ENCODE measurements at places on chromosomes 5 and 9.

DNA sequence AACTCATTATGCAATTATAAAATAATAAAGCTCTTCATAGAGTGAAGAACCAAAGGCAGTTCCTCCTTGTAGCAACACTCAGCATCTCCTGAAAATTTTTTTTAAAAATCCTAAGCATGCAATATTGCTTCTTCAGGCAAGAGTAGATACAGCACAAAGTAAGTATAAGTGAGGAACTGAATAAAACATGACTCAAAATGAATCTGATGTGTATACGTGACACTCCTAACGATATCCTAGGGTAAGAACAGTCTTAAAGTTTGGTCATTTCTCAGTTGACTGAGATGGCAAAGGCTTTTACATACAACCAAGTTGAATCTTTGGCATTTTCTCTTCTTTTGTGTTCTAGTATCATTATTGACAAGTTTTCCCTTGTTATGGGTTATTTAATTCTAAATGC, 41.1 kb upstream of the AOPEP start:
- no peak for DNase-seq

GRCh38 chr9:11045589-11045988, 432.8 kb upstream of the PTPRD start:
- no peak for DNase-seq

GRCh38 chr5:91127456-91128081, 255.5 kb downstream of the ARRDC3 start:
- no peak for DNase-seq

DNA sequence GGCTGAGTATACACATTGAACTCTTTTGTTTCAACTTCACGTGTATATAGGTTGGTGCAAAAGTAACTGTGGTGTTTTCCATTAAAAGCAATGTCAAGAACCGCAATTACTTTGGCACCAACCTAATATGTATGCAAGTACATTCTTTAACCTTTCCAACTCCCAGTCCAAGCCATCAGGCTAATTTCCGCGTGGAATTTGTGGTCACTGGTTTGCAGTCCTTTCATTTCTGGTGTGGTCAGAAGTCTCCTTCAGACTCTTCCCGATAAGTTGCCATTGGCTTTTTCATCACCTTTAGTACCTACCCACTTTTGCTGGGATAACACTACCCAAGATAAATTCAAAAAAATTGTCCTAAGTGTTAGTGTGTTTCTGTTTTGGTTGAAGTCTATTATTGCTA, 84.0 kb downstream of the RGS3 start:
- DNase-seq = no peak
